ENCODE measurements at places on chromosomes 3 and 15.
A peak's percentile ranks its signal among the peaks of the same experiment; 100 is the strongest.

DNA sequence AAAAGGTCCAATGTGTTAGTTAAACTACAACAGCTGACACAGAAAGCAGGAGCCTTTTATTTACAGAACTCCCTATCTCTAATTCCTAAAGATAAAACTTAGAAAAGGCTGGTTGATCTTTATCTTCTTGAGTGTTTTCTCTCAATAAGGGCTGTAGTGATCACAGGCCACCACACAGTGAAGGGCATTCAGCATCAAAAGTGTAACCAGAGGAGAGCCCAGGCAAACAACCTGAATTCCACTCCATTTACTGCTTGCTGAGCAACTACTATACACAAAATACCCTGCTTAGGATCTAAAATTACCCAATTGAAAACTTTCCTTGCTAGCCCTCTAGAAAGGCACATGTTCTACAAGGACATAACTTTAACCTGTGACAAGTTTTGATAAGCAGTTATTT, 122.7 kb downstream of the MEIS2 start:
- no peak for DNase-seq

DNA sequence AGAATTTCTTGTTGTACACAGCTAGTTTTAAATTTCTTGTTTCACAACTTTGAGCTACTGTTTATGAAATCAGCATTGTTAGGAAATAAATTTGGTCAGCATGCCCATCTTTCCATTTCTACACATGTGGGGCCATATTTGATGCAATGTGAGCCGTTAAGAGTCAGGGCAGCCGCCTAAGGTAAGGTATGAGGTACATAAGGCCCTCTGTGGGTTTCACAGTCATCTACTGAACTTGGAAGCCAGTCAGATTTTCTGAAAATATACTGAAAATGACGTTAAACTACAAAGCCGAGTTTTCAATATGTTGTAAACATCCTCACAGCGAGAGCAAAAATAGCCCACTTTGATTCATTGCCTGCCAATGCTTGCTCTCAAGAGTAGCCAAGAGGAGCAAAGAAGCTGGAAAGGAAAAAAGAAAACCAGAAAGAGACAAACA, 94.7 kb upstream of the PDZRN3 start:
- DNase-seq = no peak

DNA sequence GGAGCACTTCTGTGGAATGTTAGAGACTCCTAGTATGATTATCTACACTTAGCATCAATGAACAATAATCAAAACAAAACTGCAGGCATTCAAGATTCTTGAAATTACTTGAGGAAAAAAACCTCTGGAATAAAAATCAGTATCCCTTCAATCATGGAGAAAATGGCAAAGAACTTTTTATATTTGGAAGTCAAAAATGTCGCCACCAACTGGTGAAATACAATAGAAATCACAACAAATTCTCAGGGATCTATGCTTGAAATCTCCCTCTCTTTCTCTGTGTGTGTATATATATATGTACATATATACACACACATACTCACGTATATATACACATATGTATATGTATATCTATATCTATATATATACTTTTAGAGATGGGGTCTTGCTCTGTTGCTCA, 378.9 kb upstream of the ALCAM start:
- no peak for DNase-seq

- no peak for DNase-seq
These were observed 175.7 kb downstream of the ALCAM start for GRCh38 chr3:105542282-105543019.

- peak; percentile 18 for DNase-seq
These were observed 30.6 kb upstream of the SLC6A1 start for GRCh38 chr3:10961921-10962320.

Measured in DMS79 treated with DMSO at 0.1 percent for 48 hours (cell line).